NCI-H1417 (cell line): ENCODE measurements at places on chromosomes 5 and 9.
A peak's percentile ranks its signal among the peaks of the same experiment; 100 is the strongest.

GRCh38 chr5:173928871-173929574, 40.9 kb downstream of the CPEB4 start:
- DNase-seq = no peak

DNA sequence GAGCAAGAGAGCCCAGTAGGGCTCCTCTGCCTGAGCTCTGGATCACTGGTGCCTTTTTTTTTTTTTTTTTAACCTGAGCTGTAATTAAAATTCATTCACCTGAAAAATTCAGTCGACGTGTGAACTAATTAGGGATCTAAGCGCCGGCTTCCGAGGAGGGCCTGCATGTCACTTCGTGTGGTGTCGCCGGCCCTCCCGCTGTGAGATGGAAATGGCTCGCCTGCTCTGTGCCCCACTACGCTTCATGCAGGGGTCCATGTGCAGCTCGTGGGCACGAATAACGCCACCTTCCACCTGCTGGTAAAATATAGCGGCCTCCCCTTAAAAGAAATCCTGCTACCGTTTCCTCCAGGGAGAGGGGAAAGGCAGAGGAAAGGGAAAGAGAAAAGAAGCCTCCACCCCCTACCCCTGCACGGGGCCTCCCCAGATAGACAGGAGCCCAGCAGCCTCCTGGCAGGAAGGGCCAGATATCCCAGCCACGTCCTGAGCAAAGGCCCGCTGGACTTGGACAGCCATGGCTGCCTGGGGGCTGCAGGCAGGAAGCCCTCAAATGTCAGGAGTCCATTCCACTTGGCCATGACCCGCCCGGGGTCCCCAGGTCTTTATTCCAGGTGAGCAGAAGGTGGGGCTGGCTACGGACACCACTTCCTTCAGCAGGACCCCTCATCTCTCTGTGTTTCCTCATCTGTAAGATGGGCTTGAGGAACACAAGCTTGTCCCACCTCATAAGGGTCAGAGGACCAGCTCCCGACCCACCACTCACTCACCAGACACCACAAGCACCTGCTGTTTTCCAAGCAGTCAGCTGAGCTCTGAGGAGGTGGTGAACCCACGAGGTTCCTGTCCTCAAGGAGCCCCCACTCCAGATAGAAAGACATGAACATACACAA, 38.2 kb upstream of the ZNF354A start:
- peak; percentile 1 for DNase-seq

DNA sequence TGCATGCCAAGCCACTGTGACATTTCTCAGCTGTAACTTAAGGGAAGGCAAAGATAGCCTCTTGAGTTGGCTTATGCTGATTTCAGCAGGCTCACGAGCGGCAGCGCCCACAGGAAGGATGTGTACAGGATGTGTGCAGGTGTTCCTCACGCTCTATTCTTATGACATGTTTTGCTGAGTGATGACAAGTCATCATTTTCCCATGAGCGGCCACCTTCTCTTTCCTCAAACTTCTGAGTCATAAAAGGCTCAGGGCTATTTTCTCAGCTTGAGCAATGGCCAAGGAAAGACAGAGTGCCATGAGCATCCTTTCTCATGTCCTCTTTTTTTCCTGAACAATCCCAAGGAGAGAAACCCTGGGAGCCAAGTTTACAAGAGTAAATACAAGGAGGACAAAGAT, 365.9 kb downstream of the PLK2 start:
- DNase-seq = no peak

DNA sequence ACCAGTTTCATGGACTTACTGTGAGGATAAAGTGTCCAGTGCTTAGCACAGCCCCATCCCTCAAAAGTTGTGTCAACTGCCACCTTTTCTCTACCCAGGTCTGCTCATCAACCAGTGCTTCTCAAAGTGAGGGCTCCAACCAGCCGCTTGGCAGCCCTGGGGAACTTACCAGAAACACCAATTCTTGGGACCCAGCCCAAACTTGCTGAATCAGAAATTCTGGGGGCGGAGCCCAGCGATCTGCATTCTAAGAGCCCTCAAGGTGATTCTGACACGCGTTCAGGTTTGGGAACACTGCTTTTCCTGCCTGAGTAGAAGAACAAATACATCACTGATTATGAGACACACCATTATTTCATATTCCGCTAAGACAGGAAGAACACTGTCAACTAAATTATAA, 132.0 kb downstream of the NSG2 start:
- no peak for DNase-seq
